Heart right ventricle (tissue), 16 donors: ENCODE measurements at places on chromosomes 2 and 18. TPM values are rescaled to one million over a fixed set of nuclear protein-coding genes. Genes with fewer than 3 reads are reported as not detected.
A peak's percentile ranks its signal among the peaks of the same experiment; 100 is the strongest.

DNA sequence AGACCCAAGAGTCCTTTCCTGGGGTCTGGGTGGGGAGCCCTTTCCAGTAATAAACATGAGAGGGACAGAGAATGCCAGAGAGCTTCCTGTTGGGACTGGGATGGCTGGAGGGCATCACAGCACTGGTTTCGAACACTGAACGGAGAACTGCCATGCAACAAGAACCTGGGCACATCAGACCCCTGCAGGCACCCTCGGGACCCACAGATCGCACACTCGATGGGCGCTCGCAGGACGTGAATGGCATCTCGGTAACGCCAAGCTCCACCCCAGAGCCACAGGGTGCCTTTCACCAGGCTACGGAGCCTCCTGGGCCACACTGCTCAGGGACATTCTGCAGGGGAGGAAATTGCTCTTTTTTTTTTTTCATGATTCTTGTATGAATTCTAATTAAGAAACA lies 25.1 kb downstream of the SLC66A2 start:
- DNase-seq, result no peak

- no peak for DNase-seq
These were observed 99.7 kb upstream of the KLHL29 start for GRCh38 chr2:23285091-23285800.

The DNER gene
- 0.37 TPM for total RNA-seq

- DNase-seq, result no peak
These were observed 66.9 kb downstream of the ICOS start for GRCh38 chr2:204003276-204003990.

DNA sequence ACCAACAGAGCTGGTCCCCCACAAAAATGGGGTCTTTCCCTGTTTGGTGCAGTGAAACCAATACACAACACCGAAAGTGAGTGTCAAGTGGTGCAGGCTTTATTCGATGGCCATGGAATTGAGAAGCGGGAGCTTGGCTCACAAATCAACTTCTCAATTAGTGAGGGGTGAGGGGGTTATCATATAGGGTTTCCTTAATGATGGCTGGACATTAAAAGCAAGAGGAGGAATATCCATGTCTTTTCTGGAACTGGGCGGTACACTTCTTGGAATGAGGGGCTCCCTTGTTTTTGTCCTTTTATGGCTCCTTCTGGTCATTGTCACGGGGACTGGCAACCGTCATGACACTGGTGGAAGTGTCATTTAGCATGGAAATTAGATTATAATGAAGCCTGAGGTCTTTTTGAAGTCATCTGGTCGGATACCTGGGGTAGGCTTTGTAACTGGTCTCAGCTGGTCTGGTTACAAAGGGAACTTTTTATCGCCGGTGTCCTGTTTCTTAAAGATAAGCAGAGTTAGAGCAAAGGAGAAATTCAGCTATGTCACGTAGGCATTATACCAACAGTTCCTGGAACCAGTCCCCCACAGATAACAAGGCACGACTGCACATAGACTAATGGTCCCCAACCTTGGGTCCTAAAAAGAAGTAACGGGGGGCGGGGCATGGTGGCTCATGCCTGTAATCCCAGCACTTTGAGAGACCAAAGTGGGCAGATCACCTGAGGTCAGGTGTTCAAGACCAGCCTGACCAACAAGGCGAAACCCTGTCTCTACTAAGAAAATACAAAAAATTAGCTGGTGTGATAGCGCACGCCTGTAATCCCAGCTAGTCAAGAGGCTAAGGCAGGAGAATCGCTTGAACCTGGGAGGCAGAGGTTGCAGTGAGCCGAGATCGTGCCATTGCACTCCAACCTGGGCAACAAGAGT lies 93.5 kb upstream of the NDUFV2 start:
- no peak for DNase-seq

DNA sequence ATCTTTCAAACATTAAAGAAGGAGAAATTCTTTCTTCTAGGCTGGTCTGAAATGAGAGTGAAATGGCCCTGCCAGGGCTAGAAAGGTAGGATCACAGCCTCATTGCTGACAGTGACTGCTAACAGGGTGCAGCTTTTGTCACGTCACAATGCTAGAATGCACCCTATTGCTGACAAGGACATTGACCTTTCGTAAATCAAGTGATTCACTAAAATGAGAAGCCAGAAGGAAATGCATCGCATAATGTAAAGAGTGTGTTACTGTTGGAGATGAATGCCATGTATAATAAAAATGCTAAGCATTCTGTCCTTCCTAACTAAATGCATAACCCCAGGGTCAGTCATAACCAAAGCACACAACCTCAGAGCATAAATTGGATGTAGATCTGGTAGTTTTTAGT lies 732.9 kb downstream of the TDRD15 start:
- DNase-seq, result no peak

The NXPH2 gene
- total RNA-seq, result not detected

GRCh38 chr2:37774976-37775907 lies 103.8 kb upstream of the CDC42EP3 start:
- no peak for DNase-seq

GRCh38 chr2:229856413-229856812 lies 65.4 kb downstream of the TRIP12 start:
- DNase-seq, result no peak

DNA sequence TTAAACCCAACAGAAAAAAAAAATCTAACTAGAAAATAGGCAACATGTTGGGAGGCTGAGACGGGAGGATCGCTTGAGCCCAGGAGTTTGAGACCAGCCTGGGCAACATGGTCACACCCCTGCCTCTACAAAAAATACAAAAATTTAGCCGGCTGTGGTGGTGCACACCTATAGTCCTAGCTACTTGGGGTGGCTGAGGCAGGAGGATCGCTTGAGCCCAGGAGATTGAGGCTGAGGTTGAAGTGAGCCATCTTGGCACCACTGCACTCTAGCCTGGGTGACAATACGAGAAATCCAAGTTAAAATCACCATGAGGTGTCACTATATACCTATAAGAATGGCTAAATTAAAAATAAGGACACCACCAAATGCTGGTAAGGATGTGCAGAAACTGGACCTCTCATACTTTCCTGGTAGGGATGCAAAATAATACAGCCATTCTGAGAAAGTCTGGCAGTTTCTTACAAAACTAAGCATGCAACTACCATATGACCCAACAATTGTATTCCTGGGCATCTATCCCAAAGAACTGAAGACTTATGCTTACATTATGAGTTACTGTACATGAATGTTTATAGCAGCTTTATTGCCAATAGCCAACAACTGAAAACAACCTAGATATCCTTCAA lies 2.2 kb downstream of the SEPTIN10 start:
- DNase-seq, result no peak

DNA sequence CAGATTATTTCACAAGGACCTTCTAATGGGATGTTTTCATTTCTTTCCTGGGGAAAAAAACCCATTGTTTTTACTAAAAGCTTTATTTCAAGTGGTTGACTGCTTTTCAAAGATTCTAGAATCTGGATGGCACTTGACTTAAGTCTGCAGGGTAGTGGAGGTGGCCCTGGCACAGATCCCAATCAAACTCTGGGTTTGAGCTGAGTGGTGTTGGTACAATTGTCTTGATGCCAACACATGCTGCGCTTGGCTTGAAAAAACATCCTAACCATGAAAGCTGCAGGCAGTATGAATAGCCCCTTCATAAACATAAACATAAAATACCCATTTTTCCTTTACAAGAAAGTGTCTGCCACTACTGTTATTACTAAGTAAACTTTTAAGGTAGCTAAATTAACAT lies 3.6 kb downstream of the PAPOLG start:
- DNase-seq, result no peak

The RALBP1 gene
- total RNA-seq, result 39.3 TPM

DNA sequence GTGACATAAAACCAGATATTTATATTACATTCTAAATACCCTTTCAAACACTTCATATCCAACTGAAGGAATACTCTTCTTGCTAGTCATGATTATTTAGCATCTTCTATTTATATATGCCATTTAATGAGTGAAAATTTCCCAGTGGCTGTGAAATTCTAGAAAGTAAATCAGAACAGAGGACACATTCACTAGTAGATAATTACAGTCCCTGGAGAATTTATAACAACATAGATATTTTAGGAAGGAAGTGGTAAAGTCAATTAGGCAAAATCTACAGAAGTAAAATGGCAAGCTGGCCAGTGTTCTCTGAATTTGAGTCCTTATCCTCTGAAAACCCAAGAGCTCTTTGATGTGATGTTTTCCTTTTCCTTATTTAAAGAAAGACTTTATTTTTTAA lies 121.8 kb downstream of the PMAIP1 start:
- DNase-seq, result no peak

- peak; percentile 38 for DNase-seq
These were observed 15.9 kb downstream of the KIDINS220 start for GRCh38 chr2:8821276-8822217.

- DNase-seq, result peak; percentile 23
These were observed 67.1 kb upstream of the EPAS1 start for GRCh38 chr2:46230115-46230571.

The CPO gene
- not detected for total RNA-seq

The DGUOK gene
- total RNA-seq, result 22.3 TPM

DNA sequence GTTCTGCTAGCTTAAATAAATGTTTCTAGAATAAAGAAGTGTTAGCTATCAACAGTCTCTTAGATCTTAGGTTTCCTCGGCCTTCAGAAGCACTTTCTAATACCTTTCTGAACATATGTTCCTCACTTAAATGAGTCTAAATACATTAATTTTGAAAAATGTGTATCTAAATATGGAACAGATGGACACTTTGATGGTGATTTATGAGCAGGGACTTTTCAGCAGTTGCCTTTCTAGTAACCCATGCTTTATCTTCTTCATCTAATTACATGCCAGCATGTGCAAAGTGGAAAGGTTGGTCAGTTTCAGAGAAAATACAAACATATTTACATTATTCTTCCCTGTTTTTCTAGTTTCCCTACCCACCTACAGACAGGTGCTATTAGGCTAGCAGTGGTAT lies 797.0 kb upstream of the CHAC2 start:
- no peak for DNase-seq

The SERPINB13 gene
- total RNA-seq, result not detected

- DNase-seq, result peak; percentile 48
These were observed 287.0 kb downstream of the SLC8A1 start for GRCh38 chr2:40164736-40165508.
